ENCODE measurements at places on chromosomes 1 and 21. TPM values are rescaled to one million over a fixed set of nuclear protein-coding genes. Genes with fewer than 3 reads are reported as not detected.

- peaks cover 54% of the 10 kb centered on the region for H3K27me3 ChIP-seq
- H3K4me1 ChIP-seq, result no peaks in the 10 kb centered on the region
- no peak overlapping the region for H3K27ac ChIP-seq
- no peaks in the 10 kb centered on the region for H3K36me3 ChIP-seq
- no peak for DNase-seq
Measured at GRCh38 chr1:36673202-36673601, 190.5 kb upstream of the CSF3R start.

DNA sequence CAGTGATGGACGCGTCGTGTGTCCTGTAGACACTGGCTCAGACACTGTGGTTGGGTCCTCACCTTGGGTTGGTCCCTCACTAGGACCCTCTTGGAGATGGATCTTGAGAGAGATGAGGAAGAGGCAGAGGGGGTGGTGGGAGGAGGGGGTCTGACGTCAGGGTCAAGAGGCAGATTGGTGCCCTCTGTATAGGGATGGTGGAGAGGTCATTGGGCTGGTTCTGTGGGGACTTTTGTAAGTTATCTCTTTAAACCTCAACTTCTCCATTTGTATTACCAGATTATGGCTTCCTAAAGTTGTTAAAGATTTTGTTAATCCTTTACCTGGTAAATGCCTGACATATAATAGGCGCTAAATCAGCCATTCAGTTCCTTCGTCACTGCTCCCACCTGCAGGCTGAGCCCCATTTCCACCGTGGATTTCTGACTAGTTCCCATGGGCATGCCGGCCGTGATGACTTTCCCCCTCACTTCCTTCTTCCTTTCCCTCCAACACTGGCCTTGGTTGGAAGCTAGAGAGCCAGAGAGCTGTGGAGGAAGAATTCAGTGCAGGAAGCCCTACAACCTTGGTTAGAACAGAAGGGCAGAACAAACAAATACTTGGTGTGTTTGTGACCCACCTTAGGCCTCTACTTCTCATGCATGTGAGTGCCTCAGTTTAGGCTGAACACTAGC is 8.6 kb downstream of the H6PD start:
- no peak for DNase-seq
- no peaks in the 10 kb centered on the region for H3K27me3 ChIP-seq
- H3K36me3 ChIP-seq, result peaks cover 34% of the 10 kb centered on the region
- H3K27ac ChIP-seq, result peak overlapping the region; percentile 81

The NR1I3 gene
- total RNA-seq, result not detected

The MCOLN3 gene
- total RNA-seq, result 7.6 TPM

The OTUD7B gene
- 29.5 TPM for total RNA-seq

Data from lower lobe of right lung (tissue), 2 donors.